H4 (cell line): ENCODE measurements at places on chromosomes 2 and 18. TPM values are rescaled to one million over a fixed set of nuclear protein-coding genes. Genes with fewer than 3 reads are reported as not detected.

Gene ASTL
- total RNA-seq = not detected in 2 replicates

Gene CIB4
- total RNA-seq = not detected in 2 replicates

Gene LAMA3
- total RNA-seq = 1.6 and 2.8 TPM in 2 replicates

Gene CHRNG
- total RNA-seq = not detected in 2 replicates

Gene MAP2
- total RNA-seq = 5.3 TPM in 2 replicates

Gene TUBA4B
- not detected in 2 replicates for total RNA-seq

Gene SERPINB13
- total RNA-seq = not detected in 2 replicates

Gene PRKAG3
- total RNA-seq = not detected in 2 replicates

Gene CD28
- total RNA-seq = not detected in 2 replicates

Gene OTOS
- total RNA-seq = not detected in 2 replicates
